Gastroesophageal sphincter (tissue), 4 donors: ENCODE measurements at places on chromosomes 7 and 10. TPM values are rescaled to one million over a fixed set of nuclear protein-coding genes. Genes with fewer than 3 reads are reported as not detected.

GRCh38 chr7:23074443-23075261 is 30.9 kb upstream of the KLHL7 start:
- no peak for ATAC-seq

- ATAC-seq, result no peak
These were observed 51.1 kb upstream of the MEOX2 start for GRCh38 chr7:15737601-15738000.

- peak; percentile 81 for ATAC-seq
These were observed 182.4 kb downstream of the PLXNA4 start for GRCh38 chr7:132393789-132394261.

DNA sequence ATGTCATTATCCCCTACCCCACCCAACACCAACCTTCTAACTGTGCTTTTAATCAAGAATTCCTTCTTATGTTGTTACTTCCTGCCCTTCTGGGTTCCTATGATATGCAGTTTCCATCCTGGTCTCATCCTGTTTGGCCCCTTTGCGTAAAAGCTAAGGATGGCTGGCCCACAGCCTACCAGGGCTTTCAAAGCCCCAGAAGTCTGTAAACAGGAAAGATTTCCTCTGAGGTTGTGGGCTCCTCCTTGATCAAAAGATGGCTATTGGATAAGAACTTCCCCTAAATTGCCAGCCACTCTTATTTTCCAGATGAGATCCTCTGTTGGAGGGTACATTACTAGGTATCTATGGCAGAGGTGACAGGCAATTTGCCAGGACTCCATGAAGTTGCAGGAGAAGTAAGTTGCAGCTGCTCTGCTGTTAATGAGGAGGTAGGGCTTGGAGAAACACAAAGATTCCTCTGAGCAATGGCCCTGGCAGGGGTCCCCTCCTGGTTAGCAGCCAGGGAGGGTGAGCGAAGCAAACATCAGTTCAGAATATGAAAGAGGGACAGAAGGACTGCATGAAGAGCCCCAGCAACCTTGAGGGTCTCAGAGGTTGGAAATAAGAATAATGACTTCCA is 32.1 kb downstream of the NRP1 start:
- no peak for ATAC-seq

DNA sequence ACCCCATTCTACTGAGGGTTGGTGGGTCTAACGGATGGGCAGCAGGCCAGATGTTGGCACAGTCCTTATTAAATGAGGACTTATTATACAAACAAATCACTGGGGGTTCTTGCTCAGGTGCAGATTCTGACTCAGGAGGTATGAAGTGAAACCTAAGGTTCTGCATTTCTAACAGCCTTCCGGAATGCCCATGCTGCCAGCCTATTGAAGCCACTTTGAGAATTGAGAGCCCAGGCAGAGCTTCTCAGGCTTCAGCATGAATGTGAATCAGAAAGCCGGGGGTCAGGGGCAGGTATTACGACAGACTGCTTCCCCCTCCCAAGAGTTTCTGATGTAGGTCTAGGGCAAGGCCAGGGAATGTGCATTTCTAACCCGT is 34.1 kb upstream of the NPFFR1 start:
- ATAC-seq, result no peak

DNA sequence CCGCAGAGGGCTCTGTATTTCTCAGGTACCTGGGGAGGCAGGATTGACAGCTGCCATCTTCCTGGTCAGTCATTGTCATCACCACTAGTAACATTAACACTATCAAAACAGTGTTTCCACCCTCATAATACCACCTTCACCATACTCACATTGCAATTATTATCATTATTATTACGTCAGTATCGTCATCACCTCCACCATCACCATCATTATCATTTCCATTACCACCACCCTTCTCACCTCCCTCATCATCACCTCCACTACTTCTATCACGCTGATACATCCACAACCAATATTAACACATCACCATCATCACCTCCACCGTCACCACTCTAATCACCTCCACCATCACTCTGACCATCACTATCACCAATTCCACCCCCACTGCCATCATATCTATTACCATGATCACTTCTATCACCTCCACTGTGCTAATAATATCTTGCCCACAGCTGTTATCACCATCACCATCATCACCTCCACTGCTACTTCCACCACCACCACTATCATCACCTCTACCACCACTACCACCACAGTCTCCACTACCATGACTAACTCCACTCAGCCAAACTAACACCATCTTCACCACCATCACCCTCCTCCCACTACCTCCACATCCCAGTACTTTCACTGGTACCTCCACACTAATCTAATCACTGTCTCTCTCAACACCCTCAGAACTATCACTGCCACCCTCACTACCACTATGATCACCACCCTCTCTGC is 196.4 kb downstream of the RPS24 start:
- ATAC-seq, result no peak

DNA sequence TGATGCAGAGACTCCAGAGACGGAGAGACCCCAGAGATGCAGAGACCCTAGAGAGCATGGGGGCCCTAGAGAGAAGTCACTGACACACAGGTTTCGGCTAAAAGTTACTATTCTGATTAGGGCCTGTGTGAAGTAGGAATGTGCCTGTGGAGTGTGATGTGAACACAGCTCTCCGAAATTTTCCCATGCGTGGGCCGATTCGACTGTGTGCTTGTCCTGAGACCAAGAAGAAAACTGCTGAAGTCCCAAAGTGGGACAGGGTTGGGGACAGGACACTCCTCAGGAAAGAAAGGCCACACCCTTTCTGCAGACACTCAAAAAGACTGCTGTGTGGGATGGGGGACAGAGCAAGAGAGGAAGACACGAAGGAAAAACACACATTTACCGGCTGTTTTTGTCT is 533.5 kb downstream of the PTPRN2 start:
- ATAC-seq, result no peak

The FBXL13 gene
- 1.6 TPM for total RNA-seq

The TMEM72 gene
- total RNA-seq, result not detected

The SAMD9 gene
- total RNA-seq, result 12.2 TPM

The IGFBP3 gene
- total RNA-seq, result 167 TPM

The USP54 gene
- total RNA-seq, result 61.5 TPM

The FAM237B gene
- not detected for total RNA-seq
